Inflammatory macrophage treated with lipopolysaccharide for 1 hour (primary cell): ENCODE measurements at places on chromosomes 7 and 10.

DNA sequence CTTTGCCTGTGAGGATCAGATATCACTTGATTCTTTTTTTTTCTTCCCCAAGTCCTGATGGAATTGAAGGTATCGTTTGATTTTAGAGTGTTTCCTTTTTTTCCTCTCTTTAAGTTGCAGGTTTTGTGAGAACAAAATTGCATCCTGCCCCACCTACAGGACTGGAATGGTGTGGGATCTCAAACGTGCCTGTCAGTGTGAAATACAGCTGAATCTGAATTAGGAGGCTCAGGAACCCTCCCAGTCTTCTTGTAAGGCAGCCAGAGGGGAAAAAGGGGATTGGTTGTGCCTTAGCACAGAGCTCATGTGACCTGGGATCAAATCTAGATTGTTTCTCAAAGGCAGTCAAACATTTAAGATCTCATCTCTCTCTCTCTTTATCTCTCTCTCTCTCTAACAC lies 32.7 kb upstream of the KLHL7 start:
- DNase-seq, result no peak

DNA sequence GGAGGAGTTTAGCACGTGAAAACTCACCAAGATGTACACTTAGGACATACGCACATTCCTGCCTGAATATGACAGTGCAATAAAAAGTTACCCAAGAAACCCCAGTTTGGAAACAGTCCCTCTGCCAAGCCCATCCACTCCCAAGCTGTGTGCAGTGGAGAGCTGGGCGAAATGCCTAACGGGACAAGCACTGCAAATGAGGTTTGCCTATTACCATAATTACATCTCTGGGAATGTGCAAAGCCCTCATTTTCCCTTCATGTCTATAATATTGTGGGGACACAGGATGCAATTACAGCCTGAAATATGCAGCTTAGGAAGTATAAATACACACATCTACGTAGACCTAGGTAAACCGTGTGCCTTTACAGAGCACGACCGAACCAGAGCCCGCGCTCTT lies 117.5 kb downstream of the PLXNA4 start:
- DNase-seq, result no peak

DNA sequence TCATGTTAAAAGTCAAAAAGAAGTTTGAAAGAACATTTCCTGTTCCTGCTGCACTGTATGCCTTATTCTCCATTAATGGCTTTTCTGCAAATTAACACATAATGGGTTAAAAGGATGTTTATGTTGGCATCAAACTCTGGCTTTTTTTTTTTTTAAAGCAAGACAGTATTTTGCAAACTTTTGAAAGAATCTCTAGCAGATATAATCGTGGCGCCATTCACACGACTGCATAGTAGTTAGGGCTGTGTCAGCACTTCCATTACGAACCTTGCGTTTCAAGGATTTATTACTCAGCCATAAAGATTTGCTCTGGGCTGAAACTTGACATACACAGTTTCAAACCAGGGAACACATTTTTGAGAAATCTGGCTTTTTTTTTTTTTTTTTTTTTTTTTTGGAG lies 207.8 kb downstream of the DYNC1I1 start:
- no peak for DNase-seq

DNA sequence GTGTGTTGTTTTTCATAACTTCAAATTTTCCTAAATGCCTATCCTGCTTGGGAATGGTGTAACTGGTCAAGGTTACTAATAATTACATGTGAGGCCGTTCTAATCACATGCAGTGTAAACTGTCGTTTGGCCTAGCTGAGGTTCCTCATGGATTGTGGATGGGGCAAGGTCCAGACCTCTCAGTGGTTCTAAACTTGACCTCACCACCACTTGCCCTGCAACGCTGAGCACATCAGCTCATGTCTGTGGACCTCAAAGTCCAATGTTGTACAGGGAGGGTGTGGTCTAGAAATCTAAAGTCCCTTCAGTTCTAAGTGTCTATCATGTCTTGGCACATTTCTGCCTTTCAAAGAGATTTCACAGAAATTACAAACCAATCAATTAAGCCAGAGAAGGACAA lies 15.6 kb downstream of the RBP3 start:
- no peak for DNase-seq

DNA sequence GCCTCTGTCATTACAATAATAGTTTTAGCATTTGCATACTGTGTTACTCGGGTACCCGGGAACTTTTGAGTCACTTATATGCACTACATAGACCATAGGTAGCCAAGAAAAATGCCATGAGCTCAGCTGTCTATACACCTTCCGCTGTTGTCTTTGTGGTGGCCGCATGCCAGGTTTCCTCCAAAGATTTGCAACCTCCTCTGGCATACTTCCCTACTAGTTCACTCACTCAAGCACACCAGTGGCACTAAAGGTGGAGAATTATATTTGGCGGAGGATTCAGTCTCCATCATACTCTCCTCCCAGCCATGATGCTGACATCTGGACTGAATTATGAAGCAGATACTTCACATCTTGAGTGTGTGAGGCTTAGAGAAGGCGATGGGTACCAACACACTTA lies 35.6 kb upstream of the GRB10 start:
- no peak for DNase-seq
